ENCODE measurements at places on chromosomes 11 and 22.

GRCh38 chr11:122363296-122363695 lies 247.3 kb upstream of the BLID start:
- DNase-seq: no peak

DNA sequence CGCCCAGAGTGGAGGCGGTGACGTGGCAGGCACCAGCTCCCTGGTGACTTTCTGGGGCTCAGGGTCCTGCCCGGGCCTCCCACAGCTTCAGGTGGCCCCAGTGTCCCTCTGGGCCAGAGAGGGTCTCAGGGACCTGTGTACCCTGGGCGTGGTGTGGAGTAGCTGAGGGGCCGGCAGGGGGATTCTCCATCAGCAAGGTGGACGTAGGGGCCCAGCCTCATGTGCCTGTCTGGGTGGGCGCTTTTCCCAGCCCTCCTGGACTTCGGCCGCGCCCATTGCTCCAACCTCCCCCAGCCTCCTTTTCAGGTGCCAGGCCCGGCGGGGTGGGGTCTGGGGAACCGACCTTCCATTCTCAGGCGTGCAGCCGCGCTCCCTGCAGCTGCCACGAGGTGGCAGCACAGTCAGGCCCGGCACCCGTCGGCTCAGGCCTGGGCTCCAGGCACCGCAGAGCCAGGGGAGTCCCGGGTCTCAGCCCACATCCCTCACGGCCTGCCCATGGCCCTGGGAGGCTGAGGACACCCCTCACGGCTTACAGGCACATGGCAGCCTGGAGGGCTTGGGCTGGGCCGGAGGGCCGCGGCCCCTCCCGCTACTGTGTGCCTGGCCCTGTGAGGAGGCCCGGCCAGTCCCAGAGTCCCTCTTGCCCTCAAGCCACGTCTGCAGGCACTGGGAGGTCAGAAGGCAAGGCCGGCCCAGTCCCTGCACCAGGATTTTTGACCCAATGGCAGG lies 19.9 kb upstream of the MUC5B start:
- peak; percentile 60 for DNase-seq

DNA sequence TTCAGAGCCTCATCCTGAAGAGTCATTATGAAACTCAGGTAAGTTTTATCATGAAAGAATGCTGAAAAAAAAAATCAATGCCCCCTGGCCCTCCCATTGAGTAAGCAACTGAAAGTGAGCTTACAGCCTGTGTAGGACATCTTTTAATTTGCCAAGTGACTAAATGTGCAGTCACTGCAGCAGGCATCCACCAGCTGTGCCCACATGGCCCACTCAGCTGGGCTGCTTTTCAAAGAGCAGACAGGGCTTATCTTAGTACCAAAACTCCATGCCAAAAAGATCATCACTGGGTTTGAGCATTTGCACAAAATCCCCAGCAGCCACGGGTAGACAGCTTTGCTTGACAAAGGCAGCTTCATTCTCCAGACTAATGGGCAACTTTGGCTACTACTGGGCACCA lies 709.7 kb downstream of the NTM start:
- no peak for DNase-seq

- DNase-seq: no peak
Measured at GRCh38 chr22:31151872-31152271, 8.1 kb upstream of the RNF185 start.

DNA sequence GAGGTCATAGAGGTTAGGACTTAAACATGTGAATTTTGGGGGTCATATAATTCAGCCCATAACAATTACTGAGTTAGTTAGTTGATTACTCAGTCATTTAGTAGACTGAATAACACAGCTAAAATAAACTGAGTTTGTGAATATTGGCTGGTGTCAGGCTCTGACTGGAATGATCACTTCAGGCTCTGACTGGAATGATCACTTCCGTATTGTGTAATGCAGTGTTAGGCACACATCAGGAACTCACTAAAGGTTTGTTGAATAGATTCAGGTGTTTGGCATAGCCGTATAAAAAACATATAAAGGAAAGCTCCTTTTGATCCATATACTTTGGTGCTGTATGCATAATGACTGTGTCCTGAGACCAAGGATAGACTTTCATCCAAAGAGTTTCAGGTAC lies 610.5 kb downstream of the INSC start:
- no peak for DNase-seq

DNA sequence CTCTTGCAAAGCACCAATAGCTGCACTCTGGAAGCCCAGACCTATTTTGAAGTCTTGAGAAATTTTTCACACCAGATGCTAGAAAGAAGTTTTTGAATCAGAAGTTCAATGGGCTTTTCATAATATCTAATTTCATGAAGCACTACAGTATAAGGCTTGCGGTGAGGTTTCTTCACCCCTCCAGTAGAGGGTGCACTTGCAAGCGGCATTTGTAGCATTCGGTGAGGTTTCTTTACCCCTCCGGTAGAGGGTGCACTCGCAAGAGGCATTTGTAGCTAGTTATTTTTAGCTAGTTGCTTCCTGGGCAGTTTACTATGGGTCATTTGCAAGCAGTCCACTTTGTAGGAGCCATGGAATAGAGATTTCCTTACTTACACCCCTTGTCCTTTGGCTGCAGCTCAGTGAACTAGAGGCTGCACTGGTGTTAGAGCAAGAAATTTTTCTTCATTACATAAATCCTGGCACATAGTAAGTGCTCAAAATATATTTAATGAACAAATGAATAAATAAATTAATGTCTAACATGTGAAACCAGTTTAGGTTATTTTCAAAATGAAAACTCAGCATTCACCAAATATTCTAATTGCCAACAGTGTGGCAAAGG lies 7.8 kb upstream of the NOX4 start:
- DNase-seq: no peak

GRCh38 chr11:60816590-60817157 lies 25.2 kb upstream of the CCDC86 start:
- DNase-seq: no peak

DNA sequence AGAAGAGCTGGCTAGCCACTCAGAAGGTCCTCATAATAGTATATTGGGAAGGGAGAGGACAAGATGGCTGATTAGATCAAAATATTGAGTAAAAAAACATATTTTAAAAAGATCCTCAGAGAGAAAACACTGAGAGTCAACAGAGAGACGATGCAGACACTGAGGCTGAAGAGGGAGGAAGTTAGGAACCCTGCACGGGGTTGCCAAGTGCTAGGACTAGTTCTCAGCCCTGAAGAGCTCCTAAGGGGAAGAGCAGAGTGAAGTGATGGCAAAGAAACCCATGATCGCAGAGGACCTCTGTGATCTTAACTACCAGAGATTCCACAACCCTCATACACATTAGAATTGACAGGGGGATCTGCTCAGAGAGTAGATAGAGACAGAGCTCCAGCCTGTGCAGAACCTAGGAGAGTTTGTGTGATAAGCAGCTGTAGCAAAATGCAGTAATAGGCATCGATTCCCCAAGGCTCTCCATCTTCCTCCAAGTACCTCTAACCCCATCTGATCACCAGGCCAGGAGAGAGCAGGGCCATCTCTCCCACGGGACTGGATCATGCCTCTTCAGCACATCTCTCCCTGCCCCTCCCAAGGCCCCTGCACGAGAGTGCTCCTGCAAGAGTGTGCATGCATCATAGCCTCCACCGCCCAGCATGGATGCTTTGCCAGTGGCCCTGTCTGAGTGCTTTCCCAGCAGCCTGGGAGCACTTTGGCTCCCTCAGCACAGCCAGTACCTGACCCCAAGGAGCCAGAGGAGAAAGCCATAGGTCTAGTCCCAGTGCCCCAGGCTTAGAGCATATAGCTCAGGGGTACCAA lies 41.2 kb upstream of the ARL14EP start:
- DNase-seq: no peak

GRCh38 chr11:128521682-128522054 lies 65.7 kb downstream of the ETS1 start:
- DNase-seq: no peak

- DNase-seq: no peak
Measured at GRCh38 chr11:93370260-93370659, 39.7 kb downstream of the DEUP1 start.

GRCh38 chr22:46824344-46824909 lies 62.0 kb downstream of the TBC1D22A start:
- DNase-seq: no peak

All from midbrain (tissue), 1 donor.